ENCODE measurements at places on chromosomes 13 and 19.

- DNase-seq = peak; percentile 83
Observed at GRCh38 chr13:112885782-112886268, 83.2 kb upstream of the MCF2L start.

DNA sequence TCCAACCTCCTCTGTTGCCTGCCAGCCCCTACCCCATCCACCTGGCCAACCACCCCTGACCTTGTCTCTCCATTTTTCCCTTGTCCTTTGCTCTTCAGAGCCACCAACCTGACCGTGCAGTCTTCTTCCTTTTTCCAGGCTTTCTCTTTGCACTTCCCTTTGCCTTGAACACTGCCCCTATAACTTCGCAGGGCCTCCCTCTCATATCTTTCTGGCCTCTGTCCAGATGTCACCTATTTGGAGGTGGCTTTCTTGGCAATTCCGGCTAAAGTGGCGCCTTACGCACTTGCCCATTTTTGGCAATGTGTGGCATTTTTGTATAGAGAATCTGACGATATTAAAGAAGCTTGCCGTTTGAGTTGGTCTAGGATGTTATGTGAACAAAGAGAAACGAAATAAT is 844 bp downstream of the ZNF543 start:
- no peak for DNase-seq

DNA sequence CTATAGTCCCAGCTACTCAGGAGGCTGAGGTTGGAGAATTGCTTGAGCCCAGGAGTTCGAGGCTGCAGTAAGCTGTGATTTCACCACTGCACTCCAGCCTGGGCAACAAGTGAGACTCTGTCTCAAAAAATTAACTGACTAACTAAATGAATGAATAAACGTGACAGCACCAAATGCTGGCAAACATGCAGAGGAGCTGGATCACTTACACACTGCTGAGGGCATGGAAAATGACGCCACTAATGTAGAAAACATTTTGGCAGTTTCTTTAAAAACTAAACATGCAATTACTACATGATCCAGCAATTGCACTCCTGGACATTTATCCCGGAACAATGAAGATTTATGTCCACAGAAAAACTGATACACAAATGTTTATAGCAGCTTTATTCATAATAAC is 31.3 kb upstream of the GTF3A start:
- no peak for DNase-seq

GRCh38 chr13:31264151-31264550 is 64.4 kb downstream of the B3GLCT start:
- no peak for DNase-seq

DNA sequence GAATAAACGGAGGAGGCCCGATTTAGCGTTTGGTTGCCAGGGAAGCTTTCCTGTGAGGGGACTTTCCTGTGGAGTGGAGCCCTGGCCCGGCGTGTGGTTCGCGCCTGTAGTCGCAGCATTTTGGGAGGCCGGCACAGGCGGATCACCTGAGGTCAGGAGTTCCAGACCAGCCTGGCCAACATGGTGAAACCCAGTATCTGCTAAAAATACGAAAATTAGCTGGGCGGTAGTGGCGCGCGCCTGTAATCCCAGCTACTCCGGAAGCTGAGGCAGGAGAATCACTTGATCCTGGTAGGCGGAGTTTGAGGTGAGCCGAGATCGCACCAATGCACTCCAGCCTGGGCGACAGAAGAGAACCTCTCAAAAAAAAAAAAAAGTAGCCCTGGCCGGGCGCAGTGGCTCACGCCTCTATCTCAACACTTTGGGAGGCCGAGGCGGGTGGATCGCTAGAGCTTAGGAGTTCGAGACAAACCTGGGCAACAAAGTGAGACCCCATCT is 6.9 kb downstream of the KANK3 start:
- DNase-seq = no peak

- DNase-seq = no peak
Observed at GRCh38 chr19:35656700-35657099, 8.6 kb downstream of the COX6B1 start.

- DNase-seq = no peak
Observed at GRCh38 chr19:16168465-16169081, 4.8 kb downstream of the CIB3 start.

GRCh38 chr13:106205871-106206270 is 329.6 kb downstream of the EFNB2 start:
- DNase-seq = no peak

- peak; percentile 32 for DNase-seq
Observed at GRCh38 chr19:29528350-29528945, 2.7 kb downstream of the VSTM2B start.

DNA sequence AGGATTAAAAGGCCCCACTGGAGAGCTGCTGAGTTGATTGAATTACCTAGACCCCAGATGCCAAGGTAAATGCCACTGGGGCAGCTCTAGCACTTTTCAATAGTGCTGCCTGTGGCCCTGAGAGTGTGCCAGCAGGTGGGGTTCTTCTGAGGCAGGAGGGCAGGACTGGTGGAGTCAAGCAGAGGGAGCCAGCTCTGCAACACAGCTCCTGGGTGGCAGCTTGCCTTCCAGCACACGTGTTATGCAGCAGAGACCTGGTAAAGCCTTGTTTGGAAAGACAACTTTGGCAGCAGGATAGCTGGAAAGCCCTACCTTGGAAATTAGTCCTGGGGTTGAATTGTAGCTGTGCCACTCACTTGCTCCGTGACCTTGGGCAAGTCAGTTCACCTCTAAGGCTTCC is 306.6 kb downstream of the ATP8A2 start:
- DNase-seq = no peak

- DNase-seq = peak; percentile 95
Observed at GRCh38 chr19:5961969-5962945, 15.7 kb downstream of the RANBP3 start.

DNA sequence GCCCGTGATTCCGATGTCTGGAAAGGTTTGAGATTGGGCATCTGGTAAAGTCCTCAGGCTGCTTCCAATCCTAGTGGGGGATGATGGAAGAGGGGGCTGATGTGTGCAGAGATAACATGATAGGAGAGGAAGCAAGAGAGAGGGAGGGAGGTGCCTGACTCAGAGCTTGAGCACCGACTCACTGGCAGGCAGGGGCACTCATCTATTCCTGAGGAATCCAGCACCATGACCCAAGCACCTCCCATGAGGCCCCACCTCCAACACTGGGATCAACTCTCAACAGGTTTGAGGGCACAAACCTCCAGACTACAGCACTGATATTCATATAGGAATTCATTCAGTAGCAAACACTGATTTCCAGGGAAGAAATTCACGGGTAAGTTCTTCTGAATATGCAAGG is 5.6 kb upstream of the SIGLEC9 start:
- DNase-seq = no peak

DNA sequence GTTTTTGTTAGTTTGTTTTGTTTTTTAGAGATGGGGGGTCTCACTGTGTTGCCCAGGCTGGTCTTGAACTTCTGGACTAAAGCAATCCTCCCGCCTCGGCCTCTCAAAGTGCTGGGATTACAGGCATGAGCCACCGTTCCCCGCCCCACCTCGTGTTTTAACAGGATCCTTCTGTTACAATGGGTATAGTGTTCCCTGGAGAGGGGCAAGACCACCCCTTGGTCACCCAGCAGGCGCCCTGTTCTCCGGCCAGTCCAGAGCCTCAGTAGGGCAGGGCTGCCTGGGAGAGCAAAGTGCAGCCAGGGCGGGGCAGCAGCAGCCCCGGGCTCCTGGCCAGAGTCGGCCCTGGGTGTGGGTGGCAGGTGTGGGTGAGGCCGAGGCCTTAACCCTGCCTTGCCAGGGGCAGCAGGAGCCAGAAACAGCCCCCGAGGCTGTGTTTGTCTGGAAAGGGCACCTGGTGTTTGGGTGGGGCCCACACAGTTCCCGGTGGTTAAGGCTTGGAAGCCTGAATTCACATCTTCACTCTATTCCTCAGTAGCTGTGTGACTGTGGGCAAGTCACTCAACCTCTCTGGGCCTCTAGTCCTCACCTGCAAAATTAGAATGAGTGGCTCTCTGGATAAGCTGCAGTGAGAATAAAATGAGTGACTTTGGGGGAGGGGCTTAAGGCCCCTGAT is 7.2 kb downstream of the VASP start:
- no peak for DNase-seq

DNA sequence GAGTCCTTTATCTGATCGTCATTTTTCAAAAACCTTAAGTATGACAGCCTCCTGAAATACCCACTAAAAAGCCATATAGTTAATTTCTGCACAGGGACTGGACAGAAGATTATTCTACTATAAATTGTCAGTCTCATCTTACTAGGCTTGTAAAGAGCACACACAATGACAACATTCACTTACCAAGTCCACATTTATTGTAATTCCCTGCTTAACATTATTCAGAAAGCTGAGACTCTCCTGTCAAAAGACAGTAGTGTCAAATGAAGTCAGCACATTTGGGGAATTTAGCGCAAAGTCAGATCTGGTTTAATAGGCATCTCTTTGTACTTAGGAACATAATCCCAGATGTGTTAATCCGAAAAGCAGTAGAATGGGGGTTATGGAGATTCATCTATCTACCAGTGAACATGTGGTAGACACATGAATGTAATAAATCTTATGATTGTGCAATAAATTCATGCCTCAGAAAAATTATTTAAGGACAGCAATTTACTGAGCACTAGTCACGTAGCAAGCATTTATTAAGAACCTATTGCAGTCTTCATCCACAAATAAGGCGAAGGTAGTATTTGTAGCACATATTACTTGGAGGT is 224.6 kb upstream of the GPC6 start:
- no peak for DNase-seq

DNA sequence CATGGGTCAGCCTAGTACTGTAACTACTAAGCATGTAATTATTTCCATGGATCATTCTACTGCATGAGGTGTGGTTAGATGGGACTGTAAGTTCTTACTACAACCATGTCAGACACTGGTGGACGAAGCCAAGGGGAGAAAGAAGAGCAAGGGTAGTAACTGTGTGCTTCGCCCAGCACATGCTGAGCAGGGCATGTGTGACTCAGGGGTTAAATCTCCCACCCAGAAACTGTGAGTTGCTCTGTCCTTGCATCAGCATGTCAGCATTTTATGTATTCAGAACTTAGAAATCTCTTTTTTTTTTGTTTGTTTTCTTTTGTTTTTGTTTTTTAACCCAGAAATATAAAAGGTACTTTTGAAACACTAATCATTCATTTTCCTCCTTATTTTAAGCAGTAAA is 436.6 kb upstream of the KLF12 start:
- no peak for DNase-seq

DNA sequence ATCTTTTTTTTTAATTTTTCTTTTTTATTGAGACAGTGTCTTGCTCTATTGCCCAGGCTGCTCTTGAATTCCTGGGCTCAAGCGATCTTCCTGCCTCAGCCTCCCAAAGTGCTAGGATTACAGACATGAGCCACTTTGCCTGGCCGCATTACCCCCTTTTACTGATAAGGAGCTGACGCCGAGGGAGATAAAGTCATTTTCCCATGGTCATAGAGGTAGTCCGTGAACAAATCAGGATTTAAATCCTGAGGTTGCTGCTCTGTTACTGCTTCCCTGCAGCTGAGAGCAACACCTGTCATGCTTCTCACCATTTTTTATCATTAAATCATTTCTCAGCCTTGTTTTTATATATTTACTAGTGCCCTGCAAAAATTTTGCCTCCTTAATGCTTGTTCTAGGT is 7.4 kb downstream of the CYSLTR2 start:
- no peak for DNase-seq

GRCh38 chr13:45873491-45874325 is 22.2 kb upstream of the SIAH3 start:
- DNase-seq = no peak

DNA sequence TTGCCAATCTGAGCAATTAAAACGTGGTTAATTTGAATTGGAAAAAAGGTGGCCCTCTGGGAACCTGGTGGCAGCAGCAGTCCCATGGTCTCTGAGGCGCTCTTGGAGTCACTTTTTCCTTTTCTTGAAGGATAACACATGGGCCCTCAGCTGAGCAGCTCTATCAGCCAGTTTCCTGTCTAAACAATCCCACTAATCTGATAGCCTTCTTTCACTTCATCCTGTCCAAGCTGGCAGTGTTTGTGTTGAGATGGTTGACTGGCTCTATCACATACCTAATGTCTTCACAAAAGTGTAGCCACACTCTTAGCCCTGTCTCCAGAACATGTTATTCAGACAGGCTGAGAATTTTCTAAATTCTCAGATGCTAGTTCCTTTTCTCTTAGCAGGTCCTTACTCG is 10.7 kb downstream of the MZT1 start:
- DNase-seq = no peak

DNA sequence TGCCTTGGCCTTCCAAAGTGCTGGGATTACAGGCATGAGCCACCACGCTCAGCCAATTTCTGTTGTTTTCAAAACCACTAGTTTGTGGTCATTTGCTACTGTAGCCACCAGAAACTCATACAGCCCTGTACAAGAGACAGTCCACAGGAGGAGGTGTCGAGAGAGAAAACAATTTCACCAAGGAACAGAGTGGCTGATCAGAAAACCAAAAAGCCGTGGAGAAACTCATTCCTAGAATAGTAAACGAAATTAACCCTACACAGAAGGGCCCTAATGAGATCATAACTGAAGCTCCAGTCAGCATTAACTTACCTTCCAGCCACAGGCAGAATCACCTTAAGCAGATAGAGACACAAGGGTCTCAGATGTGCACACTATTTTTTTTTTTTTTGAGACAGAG is 3.8 kb upstream of the CCDC124 start:
- no peak for DNase-seq

GRCh38 chr13:46775385-46776107 is 21.4 kb downstream of the ESD start:
- no peak for DNase-seq

- DNase-seq = no peak
Observed at GRCh38 chr13:23600534-23600933, 30.3 kb downstream of the TNFRSF19 start.

GRCh38 chr19:56577719-56578602 is 10.7 kb downstream of the ZNF470 start:
- no peak for DNase-seq

Data from NCI-H1092 (cell line).